Stimulated activated CD8-positive, alpha-beta memory T cell treated with anti-CD3 and anti-CD28 coated beads, Interleukin-15, amount 100 ng/mL, for 4 hours (primary cell): ENCODE measurements at places on chromosomes 7 and 10.
A peak's percentile ranks its signal among the peaks of the same experiment; 100 is the strongest.

DNA sequence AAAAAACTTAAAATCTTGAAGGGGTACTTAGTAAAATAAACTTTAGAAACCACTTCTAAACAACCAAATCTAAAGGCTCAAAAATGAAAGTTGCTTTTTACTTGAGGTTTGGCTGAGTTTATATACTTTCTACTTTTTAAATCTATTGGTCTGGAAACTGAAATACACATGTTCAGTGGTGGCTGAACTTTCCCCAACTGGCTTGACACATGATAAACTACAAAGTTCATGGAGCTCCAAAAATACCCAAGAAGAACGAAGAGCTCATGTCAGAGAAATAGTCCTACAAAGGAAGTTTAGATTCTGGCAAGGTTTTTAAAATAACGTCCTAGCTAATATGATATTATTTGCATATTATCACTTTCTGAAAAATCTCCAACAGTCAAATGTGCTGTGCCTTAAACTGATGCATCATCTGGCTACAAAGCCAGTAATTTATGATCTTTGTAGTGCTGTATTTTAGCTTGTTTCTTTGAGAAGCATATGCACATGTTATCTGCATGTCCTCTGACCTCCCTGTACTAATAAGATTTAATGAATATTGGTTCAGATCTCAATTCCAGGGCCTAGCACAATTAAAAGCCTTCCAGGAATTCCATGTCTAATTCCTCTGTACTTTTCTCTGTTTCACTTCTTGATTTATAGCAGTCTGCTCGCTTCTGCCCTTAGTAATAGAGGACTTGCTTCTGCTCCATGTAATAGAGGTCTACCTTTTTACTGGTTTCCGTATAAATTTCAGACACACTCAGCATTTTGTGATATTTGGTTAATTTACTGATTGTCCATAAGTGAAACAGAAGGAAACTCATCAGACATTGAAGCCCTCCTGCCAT is 28.2 kb downstream of the SEMA3C start:
- DNase-seq = no peak

DNA sequence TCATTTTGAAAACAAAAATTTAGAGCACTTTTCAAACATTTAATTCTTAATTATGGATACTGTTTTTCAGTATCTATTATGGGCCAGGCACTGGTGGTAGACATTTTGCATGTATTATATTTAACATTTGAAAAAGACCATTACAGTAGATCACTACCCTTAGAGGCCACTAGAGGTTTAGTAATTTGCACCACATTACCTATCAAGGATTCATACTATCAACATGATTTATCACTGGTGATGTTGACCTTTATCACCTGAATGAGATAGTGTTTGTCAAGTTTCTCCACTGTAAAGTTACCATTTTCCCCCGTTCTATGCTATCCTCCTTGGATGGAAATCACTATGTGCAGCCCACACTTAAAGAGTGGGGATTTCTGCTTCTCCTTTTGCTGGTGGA is 4.4 kb upstream of the SNX13 start:
- DNase-seq = no peak

DNA sequence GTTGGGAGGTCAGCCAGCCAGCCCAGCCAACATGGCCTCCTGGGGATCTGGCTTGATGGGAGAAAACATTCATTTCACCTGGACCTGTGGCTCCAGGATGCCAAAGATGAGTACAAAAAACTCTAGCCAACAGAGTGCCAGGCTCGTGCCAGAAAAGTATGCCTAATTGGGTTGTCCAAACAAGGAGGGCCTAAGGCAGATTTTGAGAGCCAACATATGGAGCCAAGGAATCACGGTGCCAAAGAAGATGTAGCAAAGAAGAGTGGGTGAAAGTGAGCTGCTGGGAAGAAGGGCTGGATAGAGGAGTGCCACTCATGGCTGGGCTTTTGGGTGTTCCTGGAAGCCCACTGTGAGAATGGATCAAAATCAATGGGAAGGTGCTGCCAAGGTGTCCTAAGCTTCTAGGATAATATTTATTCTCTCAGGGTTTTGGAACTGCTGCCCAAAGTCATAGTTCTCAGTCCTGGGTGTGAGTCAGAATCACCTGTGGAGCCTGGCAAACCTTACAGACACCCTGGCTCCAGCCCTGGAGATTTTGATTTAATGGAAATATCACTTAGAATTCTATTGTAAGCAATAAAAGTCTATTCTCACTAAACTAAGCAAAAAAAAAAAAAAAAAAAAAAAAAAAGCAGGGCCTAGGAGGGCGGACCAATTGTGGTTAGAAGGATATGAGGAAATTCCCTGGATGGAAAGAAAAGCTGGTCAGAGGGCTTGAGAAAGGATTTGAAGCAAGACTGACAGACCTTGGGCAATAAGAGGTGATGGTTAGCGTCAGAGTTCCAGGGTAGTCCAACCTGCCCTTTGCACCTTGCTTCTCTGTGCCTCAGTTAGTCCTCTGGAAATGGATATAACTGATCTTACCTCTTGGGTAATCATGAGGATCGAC is 182.2 kb upstream of the PRR15 start:
- no peak for DNase-seq

DNA sequence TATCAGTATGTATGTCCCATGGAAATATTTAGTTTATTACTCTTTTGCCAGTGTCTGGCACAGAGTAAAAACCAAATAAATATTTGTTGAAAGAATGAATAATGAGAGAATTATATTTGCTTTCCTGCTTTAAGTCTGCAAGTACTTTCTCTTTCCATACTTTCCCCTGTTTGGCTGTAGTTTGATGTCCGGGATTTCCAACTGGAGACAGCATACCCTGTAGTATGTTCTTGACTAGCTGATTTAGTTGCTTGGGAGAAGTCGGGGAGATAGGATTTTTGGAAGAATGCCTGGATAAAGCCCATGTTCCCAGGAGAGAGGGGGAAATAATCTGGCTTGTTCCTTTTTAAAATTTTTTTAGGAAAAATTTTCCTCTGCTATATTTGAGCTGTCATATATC is 516.1 kb downstream of the CCSER2 start:
- DNase-seq = no peak

- DNase-seq = no peak
Observed at GRCh38 chr7:115034515-115034914, 112.6 kb downstream of the MDFIC start.

- DNase-seq = no peak
Observed at GRCh38 chr10:44280226-44281014, 104.5 kb downstream of the CXCL12 start.

- DNase-seq = no peak
Observed at GRCh38 chr10:35887685-35888084, 245.6 kb upstream of the FZD8 start.

DNA sequence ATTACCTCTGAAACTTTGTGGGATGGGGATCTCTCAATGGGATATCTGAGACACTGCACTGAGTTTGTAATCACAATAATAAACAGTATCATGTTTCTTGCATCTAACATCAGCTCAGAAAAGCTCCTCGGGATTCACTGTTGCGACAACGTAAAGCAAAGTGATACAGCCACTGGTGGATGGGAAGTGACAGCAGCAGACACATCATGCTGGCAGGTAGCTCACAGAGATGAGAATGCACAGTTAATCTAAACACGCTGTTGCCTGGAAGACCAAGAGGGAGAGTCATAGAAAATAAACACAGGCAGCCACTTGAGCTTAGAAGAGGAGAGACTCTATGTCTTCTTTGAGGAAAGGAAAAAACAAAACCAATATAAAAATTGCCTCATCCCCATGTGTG is 513.8 kb downstream of the MAGI2 start:
- no peak for DNase-seq

- DNase-seq = no peak
Observed at GRCh38 chr7:33155811-33156210, 26.4 kb downstream of the BBS9 start.

- DNase-seq = peak; percentile 7
Observed at GRCh38 chr10:4546500-4546899, 279.5 kb upstream of the AKR1E2 start.

- no peak for DNase-seq
Observed at GRCh38 chr7:51154201-51154600, 162.4 kb downstream of the COBL start.

GRCh38 chr7:116576350-116577319 is 51.8 kb downstream of the CAV1 start:
- DNase-seq = no peak

DNA sequence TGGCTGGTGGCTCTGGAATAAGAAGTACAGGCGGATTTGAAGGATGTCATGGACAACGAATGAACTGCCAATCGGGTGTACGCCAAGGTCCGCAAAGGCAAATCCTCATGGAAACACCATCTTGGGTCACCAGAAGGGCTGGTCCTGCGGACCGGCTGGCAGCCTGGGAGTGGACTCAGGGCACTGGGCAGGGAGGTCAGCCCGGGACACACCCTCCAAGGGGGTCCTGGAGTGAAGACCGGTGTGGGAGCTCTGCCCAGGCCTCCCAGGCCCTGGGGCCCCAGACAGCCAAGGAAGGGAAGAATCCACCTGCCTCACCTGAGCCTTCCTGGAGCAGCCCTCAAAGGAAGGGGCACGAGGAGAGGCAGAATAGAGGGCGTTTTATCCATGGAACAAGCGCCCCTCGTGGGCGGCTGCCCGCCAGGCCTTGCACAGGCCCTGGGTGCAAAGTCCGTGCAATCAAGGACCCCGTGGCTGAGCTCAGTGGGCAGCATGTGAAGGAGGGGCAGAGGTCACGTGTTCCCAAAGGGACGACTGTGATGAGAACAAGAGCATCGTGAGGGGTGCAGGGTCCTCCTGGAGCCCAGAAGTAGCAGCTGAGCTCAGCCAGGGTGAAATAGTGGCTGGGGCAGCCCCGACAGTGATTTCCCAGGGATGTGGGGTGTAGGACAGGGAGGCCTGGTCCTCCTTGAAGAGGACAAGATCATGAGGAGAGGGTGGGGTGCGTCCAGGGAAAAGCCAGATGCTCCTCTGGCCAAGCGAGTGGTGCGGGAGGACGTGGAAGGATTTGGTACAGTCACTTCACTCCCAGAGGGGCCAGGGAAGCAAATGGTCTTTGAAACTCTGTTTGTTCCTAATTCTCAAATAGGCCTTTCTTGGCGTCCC is 105.2 kb downstream of the TCERG1L start:
- no peak for DNase-seq

- no peak for DNase-seq
Observed at GRCh38 chr10:119575506-119575905, 21.3 kb downstream of the TIAL1 start.

- DNase-seq = no peak
Observed at GRCh38 chr7:38600741-38601140, 30.4 kb downstream of the AMPH start.

- DNase-seq = no peak
Observed at GRCh38 chr7:133060004-133060403, 21.9 kb downstream of the CHCHD3 start.

GRCh38 chr10:86410542-86411124 is 44.0 kb upstream of the GRID1 start:
- DNase-seq = no peak

DNA sequence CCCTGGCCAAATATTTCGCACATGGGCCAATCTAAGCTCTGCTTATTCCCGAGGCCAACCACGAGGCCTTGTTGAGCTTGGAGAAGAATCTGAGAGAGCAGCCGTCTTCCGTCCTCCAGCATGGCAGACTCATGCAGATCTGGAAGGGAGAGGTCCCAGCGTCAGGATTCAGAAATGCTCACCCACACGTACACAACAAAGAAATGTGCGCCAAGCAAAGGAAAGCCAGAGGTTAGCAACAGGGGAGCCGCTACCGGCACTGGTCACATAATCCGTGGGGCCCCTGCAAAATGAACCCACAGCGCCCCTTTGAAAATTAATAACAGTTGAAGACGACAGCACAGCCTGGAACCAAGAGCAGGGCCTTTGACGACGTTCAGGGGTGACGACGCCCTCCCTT is 25.4 kb upstream of the PRKAG2 start:
- DNase-seq = no peak

DNA sequence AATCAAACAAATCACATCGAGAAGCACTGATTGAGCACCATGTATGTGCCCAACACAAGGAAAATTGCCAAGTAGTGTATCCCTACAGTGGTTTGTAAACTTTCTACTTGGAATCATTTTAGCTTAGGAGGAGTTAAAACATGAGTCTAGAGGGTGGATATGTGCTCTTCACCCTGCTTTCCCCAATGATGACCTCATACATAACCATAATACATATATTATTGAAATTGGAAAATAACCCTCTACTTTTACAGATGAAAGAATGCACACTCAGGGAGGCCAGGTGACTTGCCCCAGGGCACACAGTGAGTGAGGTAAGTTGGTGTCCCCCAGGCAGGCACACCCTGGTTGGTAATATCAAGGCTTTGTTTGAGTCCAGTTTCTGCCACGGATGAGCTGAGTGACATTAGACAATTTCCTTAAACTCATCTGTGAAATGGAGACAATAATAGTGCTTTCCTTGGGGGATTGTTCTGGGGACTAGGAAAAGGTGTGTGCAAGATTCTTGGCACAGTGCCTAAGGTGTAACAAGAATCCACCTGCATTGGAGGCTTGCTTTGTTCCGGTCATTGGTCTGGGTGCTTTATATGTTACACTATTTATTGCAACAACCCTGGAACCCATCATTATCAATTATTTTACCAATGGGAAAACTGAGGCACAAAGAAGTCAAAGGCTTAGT is 50.7 kb downstream of the BPGM start:
- no peak for DNase-seq

DNA sequence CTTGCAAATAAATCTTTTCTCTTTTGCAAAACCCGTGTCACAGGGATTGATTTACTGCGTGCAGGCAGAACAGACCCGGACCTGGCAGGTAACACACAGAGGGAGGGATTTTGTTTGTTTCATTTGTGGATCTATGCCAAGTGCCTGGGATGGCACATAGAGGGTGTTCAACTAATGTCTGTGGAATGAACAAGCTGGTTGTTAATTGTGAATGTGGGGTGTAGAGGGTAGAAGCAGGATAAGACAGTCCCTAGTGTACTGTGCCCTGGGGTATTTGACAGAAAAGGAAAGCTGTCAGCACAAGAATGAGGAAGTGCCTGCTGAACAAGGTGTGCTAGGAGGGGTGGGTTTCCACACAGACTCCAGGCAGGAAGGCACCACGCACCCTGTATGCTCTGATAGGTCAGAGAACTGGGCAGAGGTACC is 331.8 kb downstream of the CALN1 start:
- DNase-seq = no peak

- no peak for DNase-seq
Observed at GRCh38 chr10:122144199-122144598, 126.9 kb upstream of the BTBD16 start.

- DNase-seq = no peak
Observed at GRCh38 chr10:93039721-93040120, 20.9 kb upstream of the CYP26C1 start.

DNA sequence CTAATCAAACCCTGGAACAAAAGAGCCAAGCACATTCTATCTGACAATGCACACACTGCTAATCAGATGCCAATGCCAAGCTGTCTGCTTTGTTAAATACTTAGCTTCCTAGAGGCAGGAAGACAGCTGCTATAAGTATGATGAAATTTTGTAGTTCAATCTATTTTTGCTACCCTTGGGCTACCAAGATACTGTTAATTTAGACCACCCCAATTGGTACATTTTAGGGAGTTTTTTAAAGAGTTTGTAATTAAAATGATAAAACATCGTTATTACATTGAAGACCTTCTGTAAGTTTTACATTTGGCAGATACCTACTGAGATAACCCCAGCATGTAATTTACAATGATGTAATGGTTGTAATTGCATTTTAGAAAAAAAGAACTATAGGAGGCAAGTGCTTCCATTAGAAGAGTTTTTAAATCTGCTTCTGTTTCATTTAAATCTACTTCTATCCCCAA is 268.5 kb downstream of the ADK start:
- DNase-seq = no peak
